ENCODE measurements at places on chromosomes 6 and 20. TPM values are rescaled to one million over a fixed set of nuclear protein-coding genes. Genes with fewer than 3 reads are reported as not detected.
A peak's percentile ranks its signal among the peaks of the same experiment; 100 is the strongest.

DNA sequence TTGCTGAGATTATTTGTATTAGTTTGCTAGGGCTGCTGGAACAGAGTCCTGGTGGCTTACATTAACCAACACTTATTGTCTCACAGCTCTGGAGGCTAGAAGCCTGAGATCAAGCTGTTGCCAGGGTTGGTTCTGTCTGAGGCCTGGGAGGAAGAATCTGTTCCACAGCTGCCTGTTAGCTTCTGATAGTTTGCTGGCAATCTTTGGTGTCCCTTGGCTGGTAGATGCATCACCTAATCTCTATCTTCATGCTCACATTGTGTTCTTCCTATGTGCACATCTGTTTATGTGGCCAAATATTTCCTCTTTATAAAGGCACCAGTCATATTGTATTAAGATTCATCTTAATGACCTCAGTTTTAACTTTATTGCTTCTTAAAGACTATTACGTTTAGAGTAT, 19.5 kb downstream of the SF3B5 start:
- H3K4me3 ChIP-seq: no peak overlapping the region
- H3K27me3 ChIP-seq: no peaks in the 10 kb centered on the region
- H3K36me3 ChIP-seq: no peaks in the 10 kb centered on the region

DNA sequence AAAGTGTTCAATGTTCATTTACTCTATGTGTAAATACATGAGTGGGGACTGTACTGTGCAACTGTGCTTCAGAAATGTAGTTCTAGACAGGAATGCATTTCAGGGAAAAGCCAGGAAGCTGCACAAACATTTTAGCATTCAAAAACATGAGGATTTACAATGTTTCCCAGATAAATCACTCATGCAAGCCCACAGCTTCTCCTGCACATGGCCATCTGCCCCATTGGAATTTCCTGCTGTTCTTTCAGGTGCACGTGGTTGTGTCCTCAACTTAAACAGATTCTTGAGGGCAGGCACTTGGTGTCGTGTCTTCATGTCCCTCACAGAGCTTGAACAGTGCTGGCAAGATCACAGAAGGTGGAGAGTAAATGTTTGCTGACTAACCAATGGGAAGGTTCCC, 101.5 kb downstream of the UNC5CL start:
- no peak overlapping the region for H3K27ac ChIP-seq
- DNase-seq: no peak
- no peaks in the 10 kb centered on the region for H3K4me1 ChIP-seq
- H3K4me3 ChIP-seq: no peak overlapping the region
- no peaks in the 10 kb centered on the region for H3K36me3 ChIP-seq
- no peaks in the 10 kb centered on the region for H3K27me3 ChIP-seq

DNA sequence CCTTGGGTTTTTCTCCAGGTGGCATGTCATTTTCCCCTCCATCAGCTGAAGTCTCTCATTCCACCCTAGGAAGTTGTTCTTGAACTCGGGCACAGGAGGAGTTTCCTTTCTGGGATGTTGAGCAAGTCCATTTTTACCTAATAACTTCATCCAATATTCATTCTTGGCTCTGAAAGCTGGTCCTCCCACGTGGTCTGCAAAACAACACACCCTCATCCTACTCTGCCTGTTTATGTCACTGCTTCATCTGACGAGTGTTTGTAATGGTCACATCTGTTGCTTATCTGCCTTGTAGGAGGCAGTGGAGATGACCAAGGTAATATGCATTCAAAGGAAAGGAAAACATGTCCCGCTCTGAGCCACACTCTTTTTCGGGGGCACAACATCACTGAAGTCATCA, 41.7 kb upstream of the AIG1 start:
- H3K27me3 ChIP-seq: no peaks in the 10 kb centered on the region

DNA sequence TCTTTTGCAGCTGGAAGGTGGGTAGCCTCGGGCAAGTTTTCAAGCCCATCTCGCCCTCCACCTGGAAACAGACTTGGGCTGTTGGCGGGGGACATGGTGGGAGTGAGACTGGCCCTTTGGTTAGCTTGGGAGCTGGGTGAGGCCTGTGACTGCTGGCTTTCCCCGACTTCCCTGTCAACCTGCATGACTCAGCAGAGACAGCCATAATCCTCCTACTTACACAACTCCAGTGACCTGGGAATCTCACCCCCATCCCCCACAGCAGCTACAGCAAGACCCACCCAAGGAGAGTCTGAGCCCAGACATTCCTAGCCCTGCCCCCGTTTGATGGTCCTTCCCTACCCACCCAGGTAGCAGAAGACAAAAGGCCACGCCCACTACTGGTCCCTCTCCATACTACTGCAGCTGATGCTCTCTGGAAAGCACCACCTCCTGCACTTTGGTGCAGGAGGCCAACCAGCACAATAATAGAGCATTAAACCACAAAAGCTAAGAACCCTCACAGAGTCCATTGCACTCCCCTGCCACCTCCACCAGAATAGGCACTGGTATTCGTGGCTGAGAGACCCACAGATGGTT, 188.4 kb downstream of the TRDN start:
- no peaks in the 10 kb centered on the region for H3K4me1 ChIP-seq
- no peak overlapping the region for H3K4me3 ChIP-seq
- no peak for DNase-seq
- H3K27ac ChIP-seq: no peak overlapping the region
- H3K36me3 ChIP-seq: no peaks in the 10 kb centered on the region
- H3K27me3 ChIP-seq: no peaks in the 10 kb centered on the region

GRCh38 chr20:13819885-13820645, 35.2 kb downstream of the NDUFAF5 start:
- peaks cover 4% of the 10 kb centered on the region for H3K36me3 ChIP-seq
- no peaks in the 10 kb centered on the region for H3K4me1 ChIP-seq
- no peaks in the 10 kb centered on the region for H3K27me3 ChIP-seq
- no peak for DNase-seq
- H3K27ac ChIP-seq: no peak overlapping the region

DNA sequence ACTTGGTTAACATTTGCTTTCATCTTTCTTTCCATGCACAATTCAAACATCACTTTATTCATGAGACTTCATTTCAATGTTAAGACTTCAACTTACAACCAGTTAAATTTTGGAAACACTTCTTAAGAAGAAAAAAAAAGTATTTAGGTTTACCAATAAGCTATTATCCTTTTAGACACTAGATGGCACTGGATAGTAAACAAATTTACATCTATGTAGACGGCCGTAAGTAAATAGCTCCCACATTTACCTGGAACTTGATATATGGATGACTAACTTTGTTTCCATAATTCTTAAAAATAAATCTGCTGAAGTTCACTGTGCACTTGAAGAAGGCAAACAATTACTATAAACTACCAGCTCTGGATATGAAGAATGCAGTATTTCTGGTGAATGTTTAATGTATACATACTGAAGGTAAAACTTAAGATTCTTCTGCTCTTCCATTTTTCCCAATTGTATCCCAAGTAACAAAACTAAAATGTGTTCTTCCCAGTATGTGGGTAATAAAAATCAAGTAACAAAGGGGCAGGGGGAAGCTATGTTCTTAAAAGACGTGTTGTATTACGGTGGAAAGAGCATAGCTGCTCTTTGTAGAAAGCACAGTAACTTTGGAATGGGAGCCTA, 130.6 kb upstream of the C6orf118 start:
- no peaks in the 10 kb centered on the region for H3K36me3 ChIP-seq
- DNase-seq: no peak
- no peaks in the 10 kb centered on the region for H3K27me3 ChIP-seq
- H3K27ac ChIP-seq: no peak overlapping the region
- H3K4me3 ChIP-seq: no peak overlapping the region

DNA sequence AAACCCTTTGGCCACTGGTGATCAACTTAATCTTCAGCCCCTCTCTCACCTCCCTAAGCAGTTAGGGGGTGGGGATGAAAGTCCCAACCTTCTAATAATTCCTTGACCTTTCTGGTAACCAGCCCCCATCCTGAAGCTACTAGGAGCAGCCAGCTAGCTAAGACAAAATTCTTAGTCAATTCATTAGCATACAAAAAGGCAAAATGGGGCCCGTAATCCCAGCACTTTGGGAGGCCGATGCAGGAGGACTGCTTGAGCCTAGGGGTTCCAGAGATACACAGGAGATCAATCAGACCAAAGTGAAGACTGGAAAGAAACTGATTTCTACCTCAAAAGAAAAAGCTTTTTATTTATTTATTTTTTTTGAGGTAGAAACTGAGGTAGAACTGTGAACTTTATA, 1.8 kb downstream of the ASCC3 start:
- no peaks in the 10 kb centered on the region for H3K27me3 ChIP-seq
- no peak overlapping the region for H3K27ac ChIP-seq
- H3K4me1 ChIP-seq: peaks cover 45% of the 10 kb centered on the region
- DNase-seq: no peak
- no peak overlapping the region for H3K4me3 ChIP-seq

DNA sequence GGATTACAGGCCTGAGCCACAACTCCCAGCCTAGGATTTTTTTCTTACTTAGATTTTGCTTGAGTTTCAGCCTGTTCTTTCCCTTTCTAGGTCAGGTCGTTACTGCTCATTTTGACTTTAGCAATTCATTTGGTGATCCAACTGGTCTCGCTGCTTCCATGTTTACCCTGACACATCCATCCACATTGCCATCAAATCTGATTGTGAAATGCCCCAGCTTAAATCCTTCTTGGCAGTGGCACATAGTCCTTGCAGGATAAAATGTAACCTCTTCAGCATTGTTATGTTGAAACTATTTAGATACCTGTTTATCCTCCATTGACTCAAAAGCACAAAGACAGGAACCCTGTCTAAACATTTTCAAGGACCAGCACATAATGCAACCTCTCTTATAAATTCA, 77.2 kb downstream of the DNAH8 start:
- no peak overlapping the region for H3K4me3 ChIP-seq
- H3K36me3 ChIP-seq: no peaks in the 10 kb centered on the region
- H3K4me1 ChIP-seq: peaks cover 19% of the 10 kb centered on the region
- no peak overlapping the region for H3K27ac ChIP-seq

DNA sequence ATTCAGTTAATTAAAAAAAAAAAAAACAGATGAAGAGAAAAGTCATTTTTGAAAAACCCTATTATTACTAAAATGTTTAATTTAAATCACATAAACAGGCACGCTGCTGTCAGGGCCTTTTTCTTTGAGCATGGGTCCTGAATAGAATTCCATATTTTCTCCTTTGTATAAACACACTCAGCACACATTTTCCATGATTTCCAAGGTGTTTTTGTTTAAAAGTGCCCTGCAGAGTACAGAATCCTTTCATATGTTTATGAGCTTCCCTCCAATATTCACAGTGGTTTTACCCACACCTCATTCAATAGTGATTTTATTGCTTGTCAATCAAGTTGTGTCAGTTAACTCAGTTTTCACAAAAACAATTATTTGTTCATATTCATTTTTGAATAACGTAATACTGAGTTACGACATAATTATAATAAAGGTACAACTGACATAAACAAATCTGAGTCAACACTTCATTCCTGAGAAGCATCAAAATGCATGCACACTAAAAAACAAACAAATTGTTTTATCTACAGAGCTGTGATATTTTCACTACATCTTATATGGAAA, 15.2 kb downstream of the SLC35B3 start:
- H3K27me3 ChIP-seq: no peaks in the 10 kb centered on the region
- H3K36me3 ChIP-seq: no peaks in the 10 kb centered on the region
- no peak for DNase-seq
- no peak overlapping the region for H3K27ac ChIP-seq

- peak; percentile 5 for DNase-seq
- no peaks in the 10 kb centered on the region for H3K36me3 ChIP-seq
- H3K4me1 ChIP-seq: no peaks in the 10 kb centered on the region
- H3K27ac ChIP-seq: no peak overlapping the region
These were observed 53.9 kb upstream of the SOX4 start for GRCh38 chr6:21539621-21540100.

- H3K4me1 ChIP-seq: no peaks in the 10 kb centered on the region
- H3K36me3 ChIP-seq: no peaks in the 10 kb centered on the region
- H3K27me3 ChIP-seq: no peaks in the 10 kb centered on the region
- H3K27ac ChIP-seq: no peak overlapping the region
- no peak overlapping the region for H3K4me3 ChIP-seq
- DNase-seq: no peak
These were observed 17.2 kb upstream of the MAP3K4 start for GRCh38 chr6:160974304-160974771.

DNA sequence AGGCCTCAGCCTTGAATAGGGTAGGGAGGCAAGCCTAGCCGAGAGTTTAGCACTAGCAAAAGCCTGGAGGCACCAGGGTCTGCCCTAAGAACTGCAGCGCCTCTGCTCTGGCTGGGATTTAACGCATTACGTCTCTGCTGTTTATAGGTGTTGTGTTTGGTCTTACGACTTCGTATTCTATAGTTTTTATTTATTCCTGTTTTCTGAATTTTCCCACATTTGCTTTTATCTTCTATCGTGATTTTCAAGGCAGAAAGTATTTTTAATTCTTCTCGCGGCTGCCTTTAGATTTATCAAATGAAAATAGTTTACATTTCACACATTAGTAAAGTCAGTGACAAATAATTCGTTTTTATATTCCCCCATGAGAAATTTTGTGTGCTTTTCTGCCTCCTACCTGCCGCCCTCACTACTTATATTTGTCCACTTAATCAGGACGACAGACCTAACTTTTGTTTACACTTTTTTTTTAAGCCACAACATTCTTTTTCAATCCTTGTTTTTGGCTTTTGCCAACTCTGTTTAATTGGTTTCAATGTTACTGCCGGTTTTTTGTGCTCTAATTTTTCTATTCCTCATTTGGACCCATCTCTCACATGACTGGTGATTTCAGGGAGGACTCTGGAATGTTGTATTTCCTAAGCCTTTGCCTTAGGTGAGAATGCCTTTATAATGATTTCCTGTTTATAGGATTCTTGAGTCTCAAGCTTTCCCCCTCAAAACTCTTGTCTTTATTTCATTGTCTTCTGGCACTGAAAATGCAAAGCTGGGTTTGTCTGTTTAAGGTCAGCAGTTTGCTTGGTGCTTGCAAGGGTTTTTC, 1.3 kb upstream of the LZTS3 start:
- H3K27ac ChIP-seq: peak overlapping the region; percentile 81
- peak overlapping the region; percentile 84 for H3K4me3 ChIP-seq
- H3K4me1 ChIP-seq: peaks cover 9% of the 10 kb centered on the region
- no peaks in the 10 kb centered on the region for H3K36me3 ChIP-seq

The SPTLC3 gene
- 34.7 TPM for total RNA-seq

The CFAP206 gene
- 0.23 TPM for total RNA-seq

The ANKRD6 gene
- 25.6 TPM for total RNA-seq

The KCNB1 gene
- total RNA-seq: not detected

All from Caco-2 (cell line).